ENCODE measurements at places on chromosomes 4 and X.

- DNase-seq: no peak
These were observed 83.6 kb upstream of the GUCY1A1 start for GRCh38 chr4:155582971-155583437.

DNA sequence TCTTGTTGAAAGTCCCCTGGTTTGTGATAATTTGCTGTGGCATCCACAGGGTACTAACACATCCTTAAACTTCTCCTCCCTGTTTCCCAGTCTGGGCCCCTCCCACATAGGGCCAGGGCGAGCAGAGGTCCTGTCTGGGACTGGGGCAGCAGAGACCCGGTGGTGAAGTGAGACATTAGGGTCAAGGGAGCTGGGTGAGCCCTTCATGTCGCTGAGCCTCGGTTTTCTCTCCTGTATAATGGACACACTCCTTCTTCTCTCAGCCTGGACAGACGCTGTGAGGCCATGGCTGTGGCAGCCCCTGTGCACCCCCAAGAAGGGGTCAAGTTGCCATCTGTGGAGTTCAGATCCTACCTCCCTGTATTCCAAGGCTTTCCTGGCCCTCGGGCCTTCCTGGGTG lies 33.0 kb upstream of the HMX1 start:
- no peak for DNase-seq

DNA sequence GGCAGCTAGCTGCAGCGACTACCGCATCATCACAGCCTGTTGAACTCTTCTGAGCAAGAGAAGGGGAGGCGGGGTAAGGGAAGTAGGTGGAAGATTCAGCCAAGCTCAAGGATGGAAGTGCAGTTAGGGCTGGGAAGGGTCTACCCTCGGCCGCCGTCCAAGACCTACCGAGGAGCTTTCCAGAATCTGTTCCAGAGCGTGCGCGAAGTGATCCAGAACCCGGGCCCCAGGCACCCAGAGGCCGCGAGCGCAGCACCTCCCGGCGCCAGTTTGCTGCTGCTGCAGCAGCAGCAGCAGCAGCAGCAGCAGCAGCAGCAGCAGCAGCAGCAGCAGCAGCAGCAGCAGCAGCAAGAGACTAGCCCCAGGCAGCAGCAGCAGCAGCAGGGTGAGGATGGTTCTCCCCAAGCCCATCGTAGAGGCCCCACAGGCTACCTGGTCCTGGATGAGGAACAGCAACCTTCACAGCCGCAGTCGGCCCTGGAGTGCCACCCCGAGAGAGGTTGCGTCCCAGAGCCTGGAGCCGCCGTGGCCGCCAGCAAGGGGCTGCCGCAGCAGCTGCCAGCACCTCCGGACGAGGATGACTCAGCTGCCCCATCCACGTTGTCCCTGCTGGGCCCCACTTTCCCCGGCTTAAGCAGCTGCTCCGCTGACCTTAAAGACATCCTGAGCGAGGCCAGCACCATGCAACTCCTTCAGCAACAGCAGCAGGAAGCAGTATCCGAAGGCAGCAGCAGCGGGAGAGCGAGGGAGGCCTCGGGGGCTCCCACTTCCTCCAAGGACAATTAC lies 1.4 kb downstream of the AR start:
- DNase-seq: no peak

GRCh38 chr4:158914218-158914617 lies 145.4 kb downstream of the FNIP2 start:
- DNase-seq: no peak

DNA sequence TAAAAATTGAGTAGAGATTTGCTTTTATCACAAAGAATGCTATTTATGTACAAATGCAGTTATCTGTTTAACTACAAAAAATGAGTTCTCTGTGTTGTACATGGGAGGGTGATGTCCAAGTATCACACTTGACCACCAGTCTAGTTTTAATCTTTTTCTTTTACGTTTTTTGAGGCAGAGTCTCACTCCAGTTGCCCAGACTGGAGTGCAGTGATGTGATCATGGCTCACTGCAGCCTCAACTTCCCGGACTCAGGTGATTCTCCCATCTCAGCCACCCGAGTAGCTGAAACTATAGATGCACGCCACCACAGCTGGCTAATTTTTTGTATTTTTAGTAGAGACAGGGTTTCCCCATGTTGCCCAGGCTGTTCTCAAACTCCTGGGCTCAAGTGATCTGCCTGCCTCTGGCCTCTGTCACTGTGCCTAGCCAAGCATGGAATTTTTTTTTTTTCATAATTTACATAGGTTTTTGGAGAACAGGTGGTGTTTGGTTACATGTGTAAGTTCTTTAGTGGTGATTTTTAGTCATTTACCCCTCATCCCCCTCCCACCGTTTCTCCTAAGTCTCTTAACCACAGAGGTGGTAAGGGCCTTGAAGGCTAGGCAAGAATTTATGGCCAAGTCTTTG lies 47.9 kb upstream of the RPA4 start:
- DNase-seq: no peak

GRCh38 chrX:135697601-135698000 lies 15.8 kb upstream of the CT45A1 start:
- DNase-seq: no peak

DNA sequence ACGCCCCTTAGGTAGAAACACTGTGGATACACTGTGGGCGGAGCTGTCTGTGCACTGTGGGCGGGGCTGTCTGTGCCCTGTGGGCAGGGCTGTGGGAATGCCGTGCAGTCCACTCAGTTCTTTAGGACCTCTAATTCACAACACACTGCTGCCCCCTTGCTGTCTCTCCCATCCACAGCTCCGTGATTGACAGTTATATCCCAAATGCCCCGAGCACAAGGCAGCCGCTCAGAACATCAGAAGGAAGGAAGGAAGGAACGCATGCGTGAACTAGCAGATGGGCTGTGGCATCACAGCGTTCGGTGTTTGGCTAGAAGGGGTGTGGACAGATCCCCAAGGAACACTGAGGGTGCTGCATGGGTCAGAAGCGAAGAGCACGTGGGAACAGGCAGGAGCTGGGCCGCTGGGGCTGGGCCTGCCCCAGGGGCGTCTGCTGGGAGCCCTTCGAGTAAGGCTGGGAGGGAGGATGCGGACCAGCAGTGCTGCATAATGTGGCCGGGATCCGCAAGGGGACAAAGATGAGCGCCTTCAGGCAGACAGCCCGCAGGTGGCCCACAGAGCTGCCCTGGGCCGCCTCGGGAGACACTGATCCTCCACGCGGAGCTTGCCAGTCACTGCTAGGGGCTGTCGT lies 29.8 kb downstream of the ACOX3 start:
- DNase-seq: no peak

DNA sequence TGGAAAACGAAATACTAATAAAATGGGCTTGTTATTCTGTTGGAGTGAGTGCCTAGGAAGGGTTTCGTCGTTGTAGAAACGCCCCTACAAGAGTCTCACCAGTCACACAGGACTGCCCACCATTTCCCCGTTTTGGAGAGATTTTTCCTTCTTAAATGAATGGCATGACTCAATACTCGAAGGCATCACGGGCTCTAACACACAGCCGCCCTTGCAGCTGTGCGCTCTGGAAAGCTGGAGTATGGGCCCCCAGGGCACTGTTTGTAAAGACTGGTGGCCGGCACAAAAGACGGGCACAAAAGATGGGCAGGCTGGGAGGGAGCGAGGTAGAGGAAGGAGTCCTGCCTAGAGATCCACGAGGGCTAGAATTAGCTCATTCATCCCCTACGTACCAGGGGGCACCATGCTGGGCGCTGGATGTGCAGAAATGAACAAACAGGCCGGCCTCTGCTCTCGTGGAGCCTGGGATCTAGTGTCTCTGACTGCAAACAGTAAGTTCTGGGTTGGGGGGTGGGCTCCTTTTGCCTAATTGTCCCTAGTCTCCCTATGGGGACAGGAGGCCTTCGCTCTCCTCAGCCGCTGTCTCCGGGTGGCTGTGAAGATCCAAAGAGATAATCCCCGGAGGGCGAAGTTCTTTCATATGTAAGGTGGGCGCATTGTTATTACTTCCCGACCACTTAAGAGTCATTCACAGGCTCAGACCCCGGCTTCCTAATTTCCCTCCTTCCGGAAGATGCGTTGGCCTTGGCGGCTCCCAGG lies 1.0 kb upstream of the SFRP2 start:
- no peak for DNase-seq

DNA sequence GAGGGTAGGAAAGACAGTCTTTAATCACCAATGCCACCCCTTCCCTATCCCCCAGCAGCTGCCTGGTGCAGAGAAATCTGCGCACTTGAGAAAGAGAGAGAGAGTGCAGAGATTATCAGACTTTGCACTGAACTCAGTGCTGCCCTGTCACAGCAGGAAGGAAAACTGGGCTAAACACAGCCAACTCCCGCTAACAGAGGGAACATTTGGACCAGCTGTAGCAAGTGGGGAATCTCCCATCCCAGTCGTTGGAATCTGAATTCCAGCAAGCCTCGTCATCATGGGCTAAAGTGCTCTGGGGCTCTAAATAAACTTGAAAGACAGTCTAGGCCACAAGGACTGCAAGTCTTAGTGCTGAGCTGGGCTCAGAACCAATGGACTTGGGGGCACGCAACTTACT lies 168.7 kb downstream of the DLG3 start:
- DNase-seq: no peak

GRCh38 chr4:163590103-163590502 lies 95.6 kb downstream of the TMA16 start:
- no peak for DNase-seq

- DNase-seq: no peak
These were observed 5.5 kb upstream of the HSPA4L start for GRCh38 chr4:127776620-127777019.

DNA sequence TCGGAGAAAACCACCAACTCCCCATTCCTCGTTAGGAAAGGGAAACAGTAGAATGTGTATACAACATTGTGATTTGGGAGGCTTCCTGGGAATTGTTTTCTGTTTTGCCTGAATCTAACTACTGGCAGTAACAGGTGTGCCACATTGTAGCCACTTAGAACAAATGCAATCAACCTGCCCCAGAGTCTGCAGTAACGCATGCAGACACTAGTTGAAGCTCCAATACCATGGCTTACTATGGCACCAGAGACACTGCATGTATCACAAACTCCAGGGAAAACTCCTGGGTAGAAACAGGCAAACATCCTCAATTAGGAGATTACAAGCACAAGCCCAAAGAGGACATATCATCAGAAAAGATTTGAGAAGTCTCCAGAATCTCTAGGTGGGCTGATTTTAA lies 154.2 kb upstream of the NEIL3 start:
- no peak for DNase-seq

DNA sequence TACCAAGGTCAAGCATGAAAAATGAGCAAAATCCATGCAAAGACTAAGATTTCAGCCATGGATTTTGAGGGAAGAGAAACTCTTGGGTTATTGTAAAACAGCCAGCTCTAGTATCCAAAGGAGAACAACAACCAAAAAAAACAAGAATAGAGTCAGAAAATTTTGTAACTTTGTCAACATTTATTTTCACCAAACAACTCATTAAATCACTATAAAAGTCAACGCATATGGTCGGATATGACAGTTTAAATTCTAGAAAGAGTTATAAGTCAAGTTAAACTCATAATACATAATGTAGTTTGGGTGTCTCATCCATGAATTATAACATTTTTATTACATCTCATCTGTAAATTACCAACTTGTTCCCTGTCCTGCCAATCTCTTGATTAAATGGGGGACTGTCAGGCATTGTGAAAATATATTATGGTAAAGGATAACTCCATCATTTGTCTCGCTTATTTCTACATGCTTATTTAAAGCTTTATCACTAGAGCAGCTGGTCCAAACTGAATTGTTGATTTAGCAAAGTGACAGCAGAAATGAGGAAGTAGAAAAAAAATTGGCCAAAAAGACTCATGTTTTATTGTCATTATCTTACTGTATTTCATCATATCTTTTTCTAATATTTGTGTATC lies 224.8 kb upstream of the NOCT start:
- DNase-seq: no peak

DNA sequence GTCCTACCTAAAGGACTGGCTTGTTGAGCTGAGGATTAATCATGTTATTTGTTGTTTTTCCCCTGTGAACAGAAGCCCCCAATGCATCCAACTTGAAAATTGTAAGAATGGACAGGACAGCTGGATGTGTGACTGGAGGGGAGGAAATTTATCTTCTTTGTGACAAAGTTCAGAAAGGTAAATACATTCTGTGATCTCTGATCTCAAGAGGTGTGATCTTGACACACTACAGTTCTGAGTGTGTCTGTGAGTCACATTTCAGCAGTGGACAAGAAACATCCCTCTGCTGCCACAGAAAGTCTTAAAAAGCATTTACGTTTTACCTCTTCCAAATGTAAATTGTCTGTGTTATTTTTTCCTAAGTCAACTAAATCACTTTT lies 79.3 kb downstream of the NFKB1 start:
- DNase-seq: no peak

DNA sequence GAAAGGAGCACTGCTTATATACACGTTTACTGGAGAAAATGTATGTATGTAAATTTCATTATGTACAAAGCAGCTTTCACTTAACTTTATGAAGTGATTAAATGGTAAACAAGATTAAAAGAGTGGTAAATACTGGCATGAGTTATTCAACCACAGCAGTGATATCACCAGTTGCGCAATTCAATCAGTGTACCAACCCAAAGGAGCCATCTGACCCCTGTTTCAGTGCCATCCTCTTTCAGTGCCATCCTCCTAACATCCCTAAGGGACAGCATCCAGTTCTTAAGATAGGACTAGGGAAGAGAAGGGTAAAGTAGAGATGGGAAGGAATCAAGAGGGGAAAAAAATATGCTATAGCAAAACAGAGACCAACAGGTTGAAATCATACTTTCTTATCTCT lies 16.2 kb downstream of the HPF1 start:
- no peak for DNase-seq

- no peak for DNase-seq
These were observed 43.2 kb upstream of the FUNDC1 start for GRCh38 chrX:44585866-44586265.

DNA sequence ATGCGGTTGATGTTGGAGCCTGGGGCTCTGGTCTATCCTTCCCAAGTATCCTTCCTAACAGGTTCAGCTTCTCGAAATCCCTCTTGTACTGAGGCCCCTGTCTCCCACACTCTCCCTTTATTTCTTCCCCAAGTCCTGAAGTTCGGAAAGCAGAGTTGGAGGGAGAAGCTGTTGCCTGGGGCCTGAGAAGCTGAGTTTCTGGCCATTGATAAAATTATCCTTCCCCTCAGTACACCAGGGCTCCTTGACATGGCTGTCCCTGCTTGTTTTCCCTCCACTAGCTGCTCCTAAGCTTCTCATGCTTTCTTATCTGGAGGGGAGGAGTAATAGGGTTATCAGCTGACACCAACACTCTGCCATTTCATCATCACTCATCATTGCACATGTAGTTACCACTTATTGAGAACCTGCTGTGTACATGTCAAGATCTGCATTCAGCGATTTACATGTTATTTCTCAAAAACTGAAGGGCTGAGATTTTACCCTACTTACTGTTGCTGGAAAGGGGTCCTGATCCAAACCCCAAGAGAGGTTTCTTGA lies 58.0 kb downstream of the FUNDC1 start:
- no peak for DNase-seq

DNA sequence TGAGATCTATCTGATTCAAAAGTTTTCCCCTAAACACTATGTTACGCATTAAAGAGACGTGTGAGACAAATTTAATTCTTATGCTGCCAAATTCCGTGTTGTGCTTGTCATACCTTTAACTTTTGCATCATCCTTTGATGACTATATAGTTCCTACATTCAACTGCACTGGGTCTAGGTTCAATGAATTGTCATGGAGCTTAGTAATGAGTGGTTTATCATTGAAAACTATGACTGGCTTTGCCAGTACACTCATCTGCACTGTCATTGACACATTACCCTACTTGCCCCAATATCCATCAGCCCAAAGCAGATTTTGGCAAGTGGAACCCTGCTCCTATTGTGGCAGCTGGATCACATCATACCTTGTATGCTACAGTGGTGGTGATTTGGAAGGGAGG lies 882.9 kb upstream of the SLIT2 start:
- no peak for DNase-seq

- DNase-seq: no peak
These were observed at the start of gene SMARCA1 for GRCh38 chrX:129523079-129523911. Gene SMARCA1 (minus strand): TSS chrX:129523490. CDS start chrX:129523370, 120 bp downstream.

Measured in stimulated activated CD4-positive, alpha-beta T cell treated with anti-CD3 and anti-CD28 coated beads, Interleukin-4, amount 100 ng/mL, for 48 hours (primary cell).